ENCODE measurements at places on chromosomes 12 and 14.

GRCh38 chr14:99245564-99246511 lies 26.2 kb downstream of the BCL11B start:
- DNase-seq, result no peak

DNA sequence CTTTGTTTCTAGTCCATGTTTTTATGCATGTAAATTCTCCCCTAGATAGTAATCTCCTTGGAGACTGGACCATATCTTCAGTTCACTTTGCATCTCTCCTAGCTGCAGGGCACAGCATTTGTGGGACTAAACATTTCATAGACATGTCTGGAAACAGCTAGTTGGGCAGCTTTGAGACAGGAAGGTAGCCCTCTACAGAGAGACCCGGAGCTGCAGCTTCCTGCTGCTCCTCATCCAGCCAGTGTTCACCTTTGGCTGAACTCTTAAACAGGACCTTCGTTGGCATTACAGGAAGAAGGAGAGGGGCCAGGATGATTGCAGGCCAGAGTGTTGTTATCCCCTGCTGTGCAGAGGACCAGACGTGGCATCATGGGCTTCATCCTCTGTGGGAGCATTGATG lies 52.9 kb downstream of the GNS start:
- DNase-seq, result no peak

GRCh38 chr12:52398176-52398575 lies 8.0 kb downstream of the KRT82 start:
- DNase-seq, result no peak

GRCh38 chr12:10668526-10668925 lies 5.3 kb downstream of the STYK1 start:
- DNase-seq, result no peak

DNA sequence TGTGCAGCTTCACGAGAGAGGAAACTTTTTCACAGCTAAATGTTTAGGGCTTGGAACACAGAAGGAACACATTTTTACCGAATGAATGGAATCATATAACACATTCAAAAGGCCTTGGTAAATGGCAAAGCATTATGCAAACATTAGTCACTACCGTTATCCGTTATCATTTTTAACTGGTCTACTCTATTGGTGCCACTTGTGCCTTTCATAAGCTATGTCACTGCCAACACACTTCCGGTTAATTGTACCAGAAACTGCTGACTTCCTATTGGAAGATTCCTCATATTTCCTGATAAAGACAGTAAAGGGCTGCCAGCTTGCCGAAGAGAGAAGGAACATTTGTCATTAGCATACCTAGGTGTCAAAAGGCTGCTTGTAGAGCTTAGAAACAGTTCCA lies 169.2 kb downstream of the APAF1 start:
- DNase-seq, result no peak

- DNase-seq, result no peak
Observed at GRCh38 chr14:76486251-76486743, 110.4 kb downstream of the ESRRB start.

All from stimulated activated CD4-positive, alpha-beta T cell treated with anti-CD3 and anti-CD28 coated beads, TNF-alpha, amount 100 ng/mL, for 4 hours (primary cell).